ENCODE measurements at places on chromosomes 6 and 20.

- DNase-seq = no peak
These were observed 10.7 kb downstream of the ANGPT4 start for GRCh38 chr20:905396-905961.

DNA sequence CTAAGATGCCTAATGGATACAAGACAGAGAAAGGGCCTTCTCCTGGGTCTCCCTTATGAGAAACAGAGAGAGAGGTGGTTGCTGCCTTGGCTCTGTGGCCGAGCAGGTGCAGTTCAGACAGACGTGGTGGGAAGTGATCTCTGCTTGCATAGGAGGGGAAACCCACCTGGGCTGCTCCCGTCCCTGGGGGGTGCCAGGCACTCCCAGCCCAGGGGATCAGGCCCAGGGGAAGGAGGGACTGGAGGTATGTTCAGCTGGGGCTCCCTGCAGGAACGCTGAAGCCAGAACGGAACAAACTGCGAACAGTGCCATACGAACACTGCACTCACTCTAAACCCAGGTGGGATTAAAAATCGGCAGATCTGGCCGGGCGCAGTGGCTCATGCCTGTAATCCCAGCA, 35.7 kb upstream of the OVOL2 start:
- no peak for DNase-seq

DNA sequence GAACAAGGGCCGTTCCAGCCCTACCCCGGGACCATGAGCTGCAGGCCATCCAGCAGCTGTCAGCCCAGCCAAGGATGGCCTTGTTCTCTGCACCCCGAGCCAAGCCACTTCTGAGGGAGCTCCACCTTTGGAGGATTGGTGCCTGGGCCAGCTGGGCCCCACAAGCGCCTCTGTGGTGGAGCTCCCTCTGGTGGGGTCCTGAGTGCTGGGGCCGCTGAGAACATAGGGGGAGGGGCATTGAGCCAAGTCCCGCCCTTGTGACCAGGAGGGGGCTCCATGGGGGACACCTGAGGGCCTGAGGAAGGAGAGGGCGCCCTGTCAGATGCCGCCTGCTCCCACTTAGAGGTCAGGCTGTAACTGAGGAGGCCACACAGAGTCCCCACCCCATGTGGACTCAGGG, 43.2 kb downstream of the YTHDF1 start:
- no peak for DNase-seq

DNA sequence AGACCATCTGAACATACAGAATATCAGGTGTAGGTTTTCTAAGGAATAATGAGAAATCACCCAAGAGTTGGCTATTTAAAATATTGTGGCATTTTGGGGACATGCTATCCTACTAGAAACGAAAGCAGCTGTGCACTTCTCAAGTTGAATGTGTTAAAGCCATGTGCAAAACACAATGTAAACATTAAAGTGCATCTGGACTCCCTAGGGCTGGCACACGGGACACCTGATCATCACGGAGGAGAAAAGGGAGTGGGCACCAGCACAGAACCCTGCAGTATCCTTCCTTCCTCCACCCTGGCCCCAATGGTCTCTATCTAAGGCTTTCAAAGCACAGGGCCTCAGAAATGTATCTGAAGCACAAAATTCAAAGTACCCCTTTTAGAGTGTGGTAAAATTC, 94.3 kb downstream of the INSM1 start:
- no peak for DNase-seq

DNA sequence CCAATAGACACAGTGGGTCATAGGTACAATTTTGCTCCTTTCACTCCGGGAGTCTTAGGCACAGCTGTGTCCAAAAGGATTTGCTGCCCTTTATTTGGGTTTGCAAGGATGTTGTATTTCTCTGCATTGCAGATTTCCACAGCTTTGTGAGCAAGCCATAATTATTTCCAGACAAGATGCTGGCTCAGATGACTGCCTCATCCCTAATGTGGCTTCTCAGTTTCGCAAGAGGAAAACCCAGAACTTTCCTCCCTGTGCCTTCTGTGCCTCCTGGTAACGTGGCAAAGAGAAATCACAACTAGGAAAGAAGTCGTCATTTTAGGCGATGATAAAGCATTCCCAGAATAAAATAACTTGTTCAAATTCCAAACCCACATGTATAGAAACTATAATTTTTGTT, 33.7 kb downstream of the FAM50B start:
- DNase-seq = no peak

All from LNCaP clone FGC (cell line).